Activated CD4-positive, alpha-beta T cell treated with anti-CD3 and anti-CD28 coated beads, Interleukin-2, amount 10 ng/mL, durations not matched to agents 24 days and 14 days (primary cell): ENCODE measurements at places on chromosomes 5 and 9. TPM values are rescaled to one million over a fixed set of nuclear protein-coding genes. Genes with fewer than 3 reads are reported as not detected.

SARDH gene
- total RNA-seq, result 0.54 and 0.68 TPM in 2 replicates

- H3K4me3 ChIP-seq, result no peak overlapping the region
- no peaks in the 10 kb centered on the region for H3K36me3 ChIP-seq
- H3K4me1 ChIP-seq, result peaks cover 15% of the 10 kb centered on the region
Observed at GRCh38 chr9:129328355-129329042, 150.4 kb upstream of the IER5L start.

DNA sequence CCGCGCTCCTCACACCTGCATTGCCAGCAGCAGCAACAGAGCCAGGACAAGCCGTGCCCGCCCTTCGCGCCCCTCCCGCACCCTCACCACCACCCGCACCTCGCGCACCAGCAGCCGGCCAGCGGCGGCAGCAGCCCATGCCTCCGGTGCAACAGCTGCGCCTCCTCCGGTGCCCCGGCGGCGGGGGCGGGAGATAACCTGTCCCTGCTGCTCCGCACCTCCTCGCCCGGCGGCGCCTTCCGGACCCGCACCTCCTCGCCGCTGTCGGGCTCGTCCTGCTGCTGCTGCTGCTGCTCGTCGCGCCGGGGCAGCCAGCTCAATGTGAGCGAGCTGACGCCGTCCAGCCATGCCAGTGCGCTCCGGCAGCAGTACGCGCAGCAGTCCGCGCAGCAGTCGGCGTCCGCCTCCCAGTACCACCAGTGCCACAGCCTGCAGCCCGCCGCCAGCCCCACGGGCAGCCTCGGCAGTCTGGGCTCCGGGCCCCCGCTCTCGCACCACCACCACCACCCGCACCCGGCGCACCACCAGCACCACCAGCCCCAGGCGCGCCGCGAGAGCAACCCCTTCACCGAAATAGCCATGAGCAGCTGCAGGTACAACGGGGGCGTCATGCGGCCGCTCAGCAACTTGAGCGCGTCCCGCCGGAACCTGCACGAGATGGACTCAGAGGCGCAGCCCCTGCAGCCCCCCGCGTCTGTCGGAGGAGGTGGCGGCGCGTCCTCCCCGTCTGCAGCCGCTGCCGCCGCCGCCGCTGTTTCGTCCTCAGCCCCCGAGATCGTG is 517 bp downstream of the KCNN2 start:
- peaks cover 54% of the 10 kb centered on the region for H3K27me3 ChIP-seq
- DNase-seq, result no peak
- H3K4me1 ChIP-seq, result no peaks in the 10 kb centered on the region
- no peaks in the 10 kb centered on the region for H3K36me3 ChIP-seq
- H3K4me3 ChIP-seq, result peak overlapping the region; percentile 35

DNA sequence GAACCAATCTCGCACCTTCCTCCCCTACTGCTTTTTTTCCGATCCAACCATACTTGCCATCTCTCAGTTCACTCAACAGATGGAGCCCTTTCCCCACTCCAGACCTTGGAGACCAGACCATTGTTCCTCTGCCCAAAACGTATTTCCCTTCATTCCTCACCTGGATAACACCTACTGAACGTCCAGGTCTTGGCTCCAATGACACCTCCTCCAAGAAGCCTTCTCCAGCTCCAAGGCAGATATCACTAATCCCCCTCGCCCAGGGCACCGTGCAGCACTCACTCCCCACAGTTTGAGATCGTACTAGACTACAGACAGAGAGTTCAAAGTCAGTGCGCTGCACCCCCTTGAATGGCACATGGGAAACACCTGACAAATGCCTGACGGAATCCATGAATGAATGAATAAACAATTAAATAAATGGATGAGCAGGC is 47.1 kb upstream of the AKNA start:
- peaks cover 8% of the 10 kb centered on the region for H3K27me3 ChIP-seq
- no peaks in the 10 kb centered on the region for H3K36me3 ChIP-seq
- DNase-seq, result peak; percentile 71
- H3K4me3 ChIP-seq, result no peak overlapping the region

GRCh38 chr5:36239370-36240293 is 2.1 kb downstream of the NADK2 start:
- DNase-seq, result no peak
- no peaks in the 10 kb centered on the region for H3K36me3 ChIP-seq
- peaks cover 29% of the 10 kb centered on the region for H3K4me1 ChIP-seq
- peak overlapping the region; percentile 31 for H3K27ac ChIP-seq
- peak overlapping the region; percentile 83 for H3K4me3 ChIP-seq
- H3K27me3 ChIP-seq, result peaks cover 4% of the 10 kb centered on the region
